ENCODE measurements at places on chromosomes 13 and 19.

GRCh38 chr13:79112016-79112415 is 294.0 kb downstream of the RBM26 start:
- no peak for DNase-seq

DNA sequence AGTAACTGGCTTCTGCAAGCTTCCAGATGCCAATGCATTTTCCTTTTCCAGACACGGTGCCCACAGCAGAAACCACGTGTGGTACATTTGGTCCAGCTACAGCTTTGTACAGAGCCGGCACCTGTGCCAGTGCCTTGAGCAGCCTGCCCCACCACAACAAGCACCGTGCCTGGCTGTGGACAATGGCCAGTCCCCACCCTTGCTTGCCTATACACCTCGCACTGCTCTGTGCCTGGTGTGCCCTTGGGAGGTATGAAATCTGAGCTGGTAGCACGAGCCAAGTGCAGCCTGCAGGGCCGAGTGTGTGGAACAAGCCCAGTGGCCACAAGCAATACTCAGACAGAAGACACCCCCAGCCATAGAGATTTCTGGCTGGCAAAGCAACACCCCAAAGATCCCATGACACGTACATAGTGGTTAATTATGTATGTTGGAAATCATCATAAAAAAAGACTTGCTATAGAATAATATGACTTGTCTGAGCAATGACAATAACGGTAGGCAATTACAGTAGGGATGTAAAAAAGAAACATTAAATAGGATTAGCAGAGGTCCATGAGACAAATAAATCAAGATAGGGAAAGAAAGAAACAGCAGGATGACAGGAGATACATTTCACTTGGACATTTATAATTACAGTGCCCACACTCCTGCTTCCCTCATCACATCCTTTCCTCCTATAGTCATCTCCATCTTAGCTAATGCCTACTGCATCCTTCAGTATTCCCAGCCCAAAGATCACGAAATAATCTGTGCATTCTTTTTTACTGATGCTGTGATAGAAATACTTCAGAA is 1399.5 kb downstream of the PCDH9 start:
- DNase-seq: no peak

GRCh38 chr19:1532003-1532402 is 8.1 kb downstream of the PLK5 start:
- no peak for DNase-seq

DNA sequence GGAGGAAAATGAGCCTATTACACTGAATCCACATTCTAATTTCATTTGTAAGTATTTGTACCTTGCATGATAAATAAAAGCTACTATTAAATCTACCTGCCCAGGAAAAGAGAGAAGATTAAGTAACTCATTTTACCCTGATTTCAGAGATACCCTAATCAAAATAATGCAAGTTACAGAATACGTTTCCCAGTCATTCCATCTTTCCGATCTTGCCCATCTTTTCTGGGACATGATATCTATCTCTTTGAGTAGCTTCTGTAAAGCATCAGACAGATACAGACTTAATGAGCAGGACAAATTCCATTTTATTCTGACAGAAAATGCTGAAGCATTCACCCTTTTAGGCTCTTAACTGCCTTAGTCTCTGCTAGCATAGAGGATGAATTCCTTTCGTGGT is 56.6 kb downstream of the SPRY2 start:
- no peak for DNase-seq

DNA sequence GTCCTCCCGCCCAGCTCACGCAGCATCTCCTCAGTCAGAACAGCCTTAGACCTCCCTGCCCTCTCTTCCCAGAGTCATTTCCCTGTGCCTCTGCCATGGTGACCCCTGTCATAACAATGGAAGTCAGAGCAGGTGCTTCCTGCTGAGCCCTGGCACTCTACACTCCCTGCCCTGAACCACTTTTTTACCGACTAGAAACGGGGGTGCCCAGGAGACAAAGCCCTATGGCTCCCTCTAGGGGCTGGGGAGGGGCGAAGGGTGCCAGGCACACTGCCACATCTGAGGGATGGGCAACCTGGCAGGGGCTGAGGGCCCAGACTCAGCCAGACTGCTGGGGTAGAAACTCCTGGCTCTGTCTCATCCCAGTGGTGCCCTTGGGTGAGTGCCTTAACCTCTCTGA is 16.4 kb downstream of the ZNF574 start:
- DNase-seq: no peak

- no peak for DNase-seq
Observed at GRCh38 chr13:44312834-44313551, 60.6 kb upstream of the SERP2 start.

GRCh38 chr19:14164082-14164481 is 27.7 kb upstream of the ASF1B start:
- DNase-seq: no peak

Measured in cortex of kidney (tissue), 1 donor.